ENCODE measurements at places on chromosomes 2 and 18. TPM values are rescaled to one million over a fixed set of nuclear protein-coding genes. Genes with fewer than 3 reads are reported as not detected.

DNA sequence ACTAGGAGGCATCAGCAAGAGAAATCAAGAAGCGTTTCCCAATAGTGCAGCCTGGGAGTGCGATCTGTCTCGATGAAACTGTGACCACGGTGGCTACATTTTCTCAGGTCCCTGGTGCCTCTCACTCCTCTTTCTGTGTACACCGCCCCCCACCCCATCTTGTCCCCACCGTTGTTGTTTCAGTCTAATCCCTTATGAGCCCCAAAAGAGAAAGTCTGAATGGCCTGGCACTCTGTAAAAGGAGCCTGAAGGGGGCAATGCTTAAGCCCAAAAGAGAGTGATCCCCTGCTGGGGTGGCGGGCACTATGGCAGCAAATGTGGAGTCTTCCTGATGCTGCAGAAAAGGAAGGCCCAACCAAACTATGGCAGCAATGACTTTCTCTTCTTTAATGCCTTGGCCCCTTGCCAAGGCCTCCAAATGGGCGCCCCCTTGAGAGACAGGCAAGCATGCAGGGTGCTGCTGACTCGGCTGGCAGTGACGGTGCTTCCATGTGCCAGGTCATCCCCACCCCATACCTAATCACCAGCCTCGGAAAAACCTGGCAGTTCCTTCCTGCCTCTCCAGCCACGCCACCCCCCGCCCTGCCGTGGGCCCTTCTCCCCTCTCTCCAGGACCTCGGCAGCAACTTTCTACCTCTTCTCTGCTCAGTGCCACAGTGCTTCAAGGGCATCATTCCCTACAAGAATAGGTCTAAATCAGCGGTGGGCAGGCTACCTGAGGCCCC is 123.0 kb downstream of the CYP26B1 start:
- no peak overlapping the region for H3K4me3 ChIP-seq
- H3K36me3 ChIP-seq, result no peaks in the 10 kb centered on the region
- no peaks in the 10 kb centered on the region for H3K4me1 ChIP-seq

Gene TFPI
- total RNA-seq, result 58.6 TPM

GRCh38 chr2:161068670-161069069 is 91.6 kb upstream of the TANK start:
- no peaks in the 10 kb centered on the region for H3K4me1 ChIP-seq
- no peaks in the 10 kb centered on the region for H3K36me3 ChIP-seq
- no peak overlapping the region for H3K27ac ChIP-seq
- no peak overlapping the region for H3K4me3 ChIP-seq
- no peaks in the 10 kb centered on the region for H3K27me3 ChIP-seq

GRCh38 chr18:39693359-39693758 is 2127.8 kb upstream of the CELF4 start:
- H3K27ac ChIP-seq, result no peak overlapping the region
- no peak overlapping the region for H3K4me3 ChIP-seq
- H3K4me1 ChIP-seq, result no peaks in the 10 kb centered on the region
- H3K36me3 ChIP-seq, result no peaks in the 10 kb centered on the region
- no peak for DNase-seq

Gene FRZB
- 3.9 TPM for total RNA-seq

DNA sequence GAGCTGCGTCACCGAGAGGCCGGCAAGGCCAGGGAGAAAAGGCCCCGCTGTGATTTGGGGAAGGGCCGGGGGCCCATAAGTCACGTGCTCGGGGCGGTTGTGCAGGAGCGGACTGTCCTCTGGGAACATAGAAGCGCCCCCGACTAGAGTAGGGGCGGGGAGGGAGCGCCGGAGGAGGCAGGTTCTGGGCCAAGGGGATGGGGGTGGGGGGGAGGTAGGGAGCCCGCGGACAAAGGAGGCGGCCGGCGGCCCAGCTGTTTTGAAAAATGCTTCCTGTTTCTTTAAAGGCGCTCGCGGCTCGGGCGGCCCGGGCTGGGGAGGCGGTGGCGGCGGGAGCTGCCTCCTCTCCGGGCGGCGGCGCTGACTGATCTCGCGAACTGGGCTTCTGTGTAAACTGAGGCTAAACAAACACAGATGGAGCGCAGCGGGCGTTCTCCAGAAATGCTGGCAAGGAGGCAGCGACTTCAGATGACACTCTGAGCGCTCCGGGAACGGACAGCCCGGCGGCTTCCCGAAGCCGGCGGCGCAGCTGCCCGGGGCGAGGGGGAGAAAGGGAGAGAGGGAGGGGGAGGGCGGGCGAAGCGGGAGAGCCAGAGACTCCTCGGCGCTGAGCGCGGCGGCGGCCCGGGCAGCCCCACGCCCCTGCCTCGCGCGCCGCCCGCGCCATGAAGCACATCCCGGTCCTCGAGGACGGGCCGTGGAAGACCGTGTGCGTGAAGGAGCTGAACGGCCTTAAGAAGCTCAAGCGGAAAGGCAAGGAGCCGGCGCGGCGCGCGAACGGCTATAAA is at the start of gene ATOH8:
Gene ATOH8 (plus strand): TSS at position 467 of the 788 bp plus-strand sequence. CDS start 199 bp downstream, at position 666.
- peak within 1 kb of the TSS; percentile 5 for H3K27ac ChIP-seq
- no peaks in the 10 kb centered on the region for H3K27me3 ChIP-seq
- DNase-seq, result peak; percentile 74

Gene CPLX4
- total RNA-seq, result not detected

Gene LOXHD1
- 0.13 TPM for total RNA-seq

GRCh38 chr2:169077674-169078240 is 8.4 kb downstream of the DHRS9 start:
- no peaks in the 10 kb centered on the region for H3K27me3 ChIP-seq
- H3K36me3 ChIP-seq, result no peaks in the 10 kb centered on the region
- DNase-seq, result no peak
- no peak overlapping the region for H3K4me3 ChIP-seq
- no peaks in the 10 kb centered on the region for H3K4me1 ChIP-seq

Gene SPC25
- total RNA-seq, result 2.4 TPM

Gene LRATD1
- 9.1 TPM for total RNA-seq

DNA sequence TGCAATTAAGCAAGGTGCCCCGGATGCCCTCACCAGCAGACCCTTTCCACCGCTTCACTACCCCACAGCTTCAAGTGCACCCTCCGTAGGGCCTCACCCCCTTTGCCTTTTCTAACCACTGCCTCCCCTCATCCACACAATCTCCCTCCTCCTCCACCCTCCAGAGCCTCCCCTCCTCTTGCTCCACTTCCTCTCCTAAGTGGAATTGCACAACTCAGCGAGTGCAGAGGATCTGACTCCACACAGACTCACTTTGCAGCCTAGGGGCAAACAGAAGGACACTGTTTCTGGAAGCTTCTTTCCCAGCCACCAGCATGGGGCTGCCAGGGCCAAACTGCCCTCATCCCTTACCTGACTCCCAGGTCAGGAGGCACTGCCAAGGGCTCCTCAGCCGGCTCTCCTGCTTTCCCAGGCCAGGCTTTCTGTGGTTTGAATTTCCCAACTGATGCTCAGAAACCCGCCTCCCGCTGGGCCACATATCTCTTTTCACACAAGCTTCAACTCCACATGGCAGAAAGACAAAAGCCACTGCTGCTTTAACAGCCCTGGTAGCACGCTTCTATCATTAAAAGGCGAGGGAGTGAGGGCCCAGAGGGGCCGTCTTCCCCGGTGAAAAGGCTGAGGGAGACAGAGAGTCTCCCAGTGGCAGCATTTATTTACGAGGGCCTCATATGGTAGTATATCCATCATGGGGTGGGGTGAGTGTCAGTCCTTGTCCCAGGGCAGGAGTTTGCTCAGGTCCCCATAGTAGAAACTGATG is 74.7 kb upstream of the MGAT4A start:
- no peaks in the 10 kb centered on the region for H3K4me1 ChIP-seq
- no peaks in the 10 kb centered on the region for H3K27me3 ChIP-seq
- no peak for DNase-seq
- H3K27ac ChIP-seq, result no peak overlapping the region
- no peaks in the 10 kb centered on the region for H3K36me3 ChIP-seq

Gene FAP
- total RNA-seq, result 6.7 TPM

DNA sequence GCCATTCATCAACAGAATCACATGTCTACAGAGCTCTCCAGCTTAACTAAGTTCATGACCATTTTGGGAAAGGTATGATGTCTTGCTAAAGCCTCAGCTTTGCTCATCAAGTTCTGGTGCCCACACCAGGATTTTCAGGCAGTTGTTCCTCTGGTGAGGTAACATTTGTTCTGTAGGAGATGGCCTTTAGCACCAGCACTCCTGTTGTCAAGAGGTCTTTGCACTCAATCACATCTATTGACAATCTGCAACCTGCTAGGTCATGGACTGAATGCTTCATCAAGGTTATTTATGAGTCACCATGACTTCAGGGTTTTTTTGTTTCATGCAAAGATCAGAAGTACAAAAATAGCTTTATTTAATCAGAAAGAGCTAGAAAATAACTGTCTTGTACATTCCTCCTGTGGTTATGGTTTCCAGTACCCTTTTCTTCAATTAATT is 36.6 kb upstream of the VIT start:
- H3K4me3 ChIP-seq, result no peak overlapping the region
- no peak overlapping the region for H3K27ac ChIP-seq
- DNase-seq, result no peak
- H3K4me1 ChIP-seq, result no peaks in the 10 kb centered on the region
- H3K27me3 ChIP-seq, result no peaks in the 10 kb centered on the region

Gene ZSWIM2
- not detected for total RNA-seq
